GM12878 (cell line): ENCODE measurements at places on chromosomes 2 and 18.

GRCh38 chr2:16665748-16666448 lies at the start of gene CYRIA:
TSS of gene CYRIA (minus strand) at chr2:16665834. CDS start at chr2:16588119, 77,715 bp downstream.
- no peak for DNase-seq

GRCh38 chr18:13613591-13614501 lies 112.5 kb downstream of the FAM210A start:
- no peak for DNase-seq

DNA sequence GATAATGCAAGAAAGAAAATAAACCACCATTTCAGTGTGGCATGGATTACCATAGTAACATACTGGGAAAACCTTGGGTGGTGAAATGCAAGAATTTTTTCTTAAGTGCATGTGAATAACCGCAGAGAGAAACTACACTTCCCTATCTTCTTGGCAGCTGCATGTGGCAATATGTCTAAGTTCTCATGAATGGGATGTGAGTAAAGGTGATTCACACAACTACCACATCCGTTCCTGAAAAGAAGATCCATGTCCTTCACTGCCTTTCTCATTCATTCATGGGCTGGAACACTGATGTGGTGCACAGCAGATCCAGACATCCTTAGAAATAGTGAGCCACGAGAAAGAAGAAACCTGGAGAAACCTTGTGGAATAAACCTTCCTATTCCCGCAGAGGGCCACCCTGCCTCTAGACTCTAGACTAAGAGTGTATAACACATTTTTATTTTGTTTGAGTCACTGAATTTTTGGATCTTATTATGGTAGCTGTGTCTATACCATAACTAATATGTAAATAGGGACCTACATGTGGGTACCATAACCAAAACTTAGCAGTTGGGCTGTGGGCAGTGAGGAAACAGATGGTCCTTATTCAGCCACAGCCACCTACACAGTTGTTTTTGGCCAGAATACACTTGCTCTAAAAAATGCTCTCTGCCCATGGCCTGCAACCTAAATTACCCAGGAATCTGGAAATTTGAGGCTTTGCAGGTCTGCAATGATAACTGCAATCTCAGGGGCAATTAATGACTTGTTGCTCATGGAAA lies 573.3 kb downstream of the LRP1B start:
- no peak for DNase-seq

DNA sequence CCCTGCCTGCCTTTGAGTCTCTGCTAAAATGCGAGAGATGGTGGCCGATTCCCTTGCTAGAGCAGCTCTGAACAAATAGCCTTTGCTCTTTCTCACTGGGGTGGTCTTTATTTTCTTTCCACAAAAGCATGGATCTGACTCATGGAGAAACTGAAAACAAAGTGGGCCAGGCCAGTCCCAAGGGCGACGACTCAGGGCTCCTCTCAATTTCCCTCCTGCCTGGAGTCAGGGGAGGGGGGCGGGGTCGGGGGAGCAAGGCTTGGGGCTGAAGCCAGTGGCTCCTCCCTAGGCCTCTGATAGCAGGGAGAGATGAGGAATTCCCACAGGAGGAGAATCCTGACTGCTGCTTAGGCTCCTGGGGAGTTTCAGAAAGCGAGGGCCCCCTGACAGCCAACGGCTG lies 17.1 kb upstream of the IL1R2 start:
- DNase-seq: no peak

- DNase-seq: no peak
These were observed 401.4 kb downstream of the NBAS start for GRCh38 chr2:15159751-15160177.

GRCh38 chr2:126912201-126912600 lies 13.5 kb downstream of the TEX51 start:
- DNase-seq: no peak
